ENCODE measurements at places on chromosomes 7 and 10.

DNA sequence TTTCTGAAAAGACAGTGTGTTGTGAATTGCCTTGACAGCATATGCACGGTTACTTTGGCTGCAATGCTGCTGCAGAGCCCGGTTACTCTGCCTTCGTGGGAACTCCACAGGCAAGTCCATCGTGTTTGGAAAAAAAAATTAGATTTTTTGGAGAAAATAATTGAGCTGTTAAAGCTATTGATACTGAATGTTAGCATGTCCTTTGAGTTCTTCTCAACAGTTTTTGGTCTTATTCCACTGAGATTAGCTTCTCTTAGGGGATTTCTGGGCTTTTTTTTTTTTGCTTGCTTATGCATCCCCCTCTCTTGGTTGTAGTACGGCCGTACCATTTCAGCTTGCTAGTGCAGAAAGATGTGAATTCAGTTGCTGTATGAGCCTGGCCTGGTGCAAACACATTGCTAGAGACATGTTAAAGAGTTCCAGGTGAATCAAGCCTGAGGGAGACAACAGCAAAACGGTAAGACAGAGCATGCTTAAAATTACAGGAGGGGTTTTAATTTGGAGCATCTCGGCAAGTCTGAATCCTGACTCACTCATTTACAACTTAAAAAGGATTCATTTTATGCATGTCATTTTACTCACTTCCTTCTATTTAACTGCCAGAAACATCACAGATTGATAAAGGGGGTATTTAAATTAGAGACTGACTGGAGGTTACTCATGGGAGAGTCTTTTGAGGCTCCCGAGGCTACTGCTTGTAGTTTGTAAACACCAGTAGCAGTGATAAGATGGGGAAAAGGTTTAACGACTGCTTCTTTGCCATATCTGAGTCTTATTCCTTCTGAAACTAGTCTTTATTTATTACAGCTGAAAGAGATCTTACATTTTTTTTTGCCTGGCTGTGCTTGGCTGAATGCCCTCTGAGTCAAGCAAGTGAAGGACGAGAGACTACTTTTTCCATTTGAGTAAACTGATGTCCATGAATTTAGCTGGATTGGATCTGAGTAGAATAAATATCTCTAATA, 113.7 kb downstream of the CDK14 start:
- DNase-seq, result peak; percentile 77

GRCh38 chr10:124231168-124232155, 138.1 kb upstream of the CHST15 start:
- no peak for DNase-seq

DNA sequence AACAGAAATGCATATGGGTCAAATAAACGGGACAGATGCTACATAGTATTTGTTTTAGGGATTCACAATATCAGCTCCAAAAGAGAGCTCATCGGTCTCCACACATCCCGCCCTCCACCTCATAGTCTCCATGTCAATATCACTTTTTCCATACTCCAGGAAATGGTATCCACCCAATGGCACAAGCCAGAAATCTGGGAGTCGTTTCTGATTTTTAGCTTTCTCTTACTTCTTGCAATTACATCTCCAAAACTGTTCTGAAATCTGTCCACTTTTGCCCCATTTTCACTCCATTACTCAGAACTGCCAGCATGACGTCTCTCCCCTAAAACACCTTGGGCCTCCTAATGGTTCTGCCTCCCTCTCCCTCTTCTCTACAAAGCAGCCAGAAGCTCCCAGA, 47.4 kb upstream of the EZH2 start:
- DNase-seq, result no peak

DNA sequence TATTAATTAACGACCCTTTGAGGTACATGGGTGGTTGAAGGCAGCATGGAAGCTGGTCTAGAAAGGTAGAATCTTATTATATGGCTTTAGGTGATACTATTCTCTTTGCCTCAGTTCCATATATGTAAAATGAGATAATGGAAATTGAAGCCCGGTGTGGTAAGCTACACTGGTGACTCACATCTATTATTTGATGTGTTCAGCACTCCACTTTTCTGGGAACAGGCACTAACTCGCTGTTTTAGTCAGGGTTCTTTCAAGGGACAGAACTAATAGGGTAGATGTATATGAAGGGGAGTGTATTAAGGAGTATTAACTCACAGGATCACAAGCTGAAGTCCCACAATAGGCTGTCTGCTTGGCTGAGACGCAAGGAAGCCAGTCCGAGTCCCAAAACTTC, 4.4 kb upstream of the TRUB1 start:
- DNase-seq, result peak; percentile 63

- DNase-seq, result no peak
Observed at GRCh38 chr7:2490181-2490651, 14.0 kb upstream of the GRIFIN start.

DNA sequence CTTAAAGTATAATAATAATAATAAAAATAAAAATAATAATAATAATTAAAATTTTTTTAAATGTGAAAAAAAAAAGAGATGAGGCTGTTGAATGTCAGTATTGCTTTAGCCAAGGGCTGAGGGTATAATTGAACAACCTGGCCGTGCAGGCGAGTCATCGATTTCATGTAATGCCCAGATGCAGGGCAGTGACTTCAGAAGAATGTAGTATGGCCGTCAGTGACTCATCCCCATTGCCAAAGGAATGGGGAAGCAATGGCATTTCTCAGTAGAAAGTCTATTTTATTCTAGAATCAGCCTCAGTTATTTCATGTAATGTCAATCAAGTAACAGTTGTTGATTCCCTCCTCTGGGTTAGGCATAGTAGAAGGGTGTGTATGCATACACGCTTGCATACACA, 516.4 kb downstream of the GLRX3 start:
- DNase-seq, result peak; percentile 56

DNA sequence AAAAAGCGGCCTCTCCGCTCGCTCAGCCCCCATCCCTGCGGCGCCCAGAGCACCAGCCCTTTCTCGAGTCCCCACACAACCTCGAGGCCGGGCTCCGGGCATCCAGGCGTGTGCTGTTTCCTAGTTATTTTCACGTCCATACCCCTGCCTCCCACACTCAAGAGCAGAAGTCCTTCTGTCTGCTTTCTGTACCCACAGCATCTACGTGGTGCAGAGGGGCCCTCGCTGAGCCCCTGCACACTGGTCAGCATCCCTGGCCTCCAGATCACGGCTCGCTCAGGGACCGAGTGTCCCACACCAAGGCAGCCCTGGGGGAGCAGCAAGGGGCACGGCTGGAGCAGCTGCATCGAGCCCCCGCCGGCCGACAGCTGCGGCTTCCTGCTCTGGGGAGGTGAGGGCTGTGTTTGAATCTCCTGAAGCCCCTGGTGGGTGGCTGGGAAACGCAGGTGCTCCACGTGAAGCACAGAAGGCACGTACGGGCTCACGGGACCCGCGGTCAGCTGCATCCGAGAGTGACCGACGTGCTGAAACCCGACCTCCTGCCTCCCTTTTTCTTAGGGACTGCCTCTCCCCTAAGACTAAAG, 333.1 kb downstream of the DNAJB6 start:
- no peak for DNase-seq

DNA sequence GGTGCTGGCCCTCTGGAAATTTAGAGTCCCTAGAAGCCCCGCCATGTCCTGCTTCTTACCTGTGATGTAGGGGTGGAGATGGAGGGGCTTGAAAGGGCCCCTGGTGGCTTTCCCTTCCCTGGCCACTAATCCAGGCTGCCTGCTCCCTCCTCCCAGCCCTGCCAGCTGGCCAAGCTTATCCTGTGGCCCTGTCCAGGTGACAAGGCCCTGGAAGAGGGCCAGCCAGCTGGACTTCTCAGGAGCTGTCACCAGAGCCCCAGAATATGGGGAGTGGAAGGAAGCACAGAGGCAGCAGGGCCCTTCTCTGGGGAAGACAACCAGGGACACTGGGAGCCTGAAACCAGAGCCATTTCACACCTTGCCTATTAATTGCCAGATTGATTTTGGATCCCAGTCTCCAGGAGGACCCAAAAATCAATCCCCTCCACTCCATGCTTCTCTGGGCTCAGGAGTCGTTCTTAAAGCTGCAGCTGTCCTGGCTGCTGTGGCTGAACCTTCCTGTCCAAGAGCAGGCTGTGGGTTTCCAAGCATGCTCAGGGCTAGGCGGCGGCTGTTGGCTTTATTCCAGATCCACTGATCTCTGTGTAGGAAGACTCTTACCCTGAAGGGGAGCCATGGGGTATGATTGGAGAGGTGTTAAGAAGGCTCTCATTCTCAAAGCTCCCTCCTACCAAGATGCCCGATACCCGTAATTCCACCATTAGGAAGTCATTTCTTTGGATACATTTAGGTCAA, 52.6 kb upstream of the PCBD1 start:
- peak; percentile 42 for DNase-seq

- no peak for DNase-seq
Observed at GRCh38 chr7:104818961-104819880, 194.8 kb upstream of the KMT2E start.

GRCh38 chr10:123270221-123270620, 116.0 kb downstream of the BUB3 start:
- peak; percentile 75 for DNase-seq

GRCh38 chr7:78718212-78718611, 735.3 kb downstream of the MAGI2 start:
- no peak for DNase-seq

DNA sequence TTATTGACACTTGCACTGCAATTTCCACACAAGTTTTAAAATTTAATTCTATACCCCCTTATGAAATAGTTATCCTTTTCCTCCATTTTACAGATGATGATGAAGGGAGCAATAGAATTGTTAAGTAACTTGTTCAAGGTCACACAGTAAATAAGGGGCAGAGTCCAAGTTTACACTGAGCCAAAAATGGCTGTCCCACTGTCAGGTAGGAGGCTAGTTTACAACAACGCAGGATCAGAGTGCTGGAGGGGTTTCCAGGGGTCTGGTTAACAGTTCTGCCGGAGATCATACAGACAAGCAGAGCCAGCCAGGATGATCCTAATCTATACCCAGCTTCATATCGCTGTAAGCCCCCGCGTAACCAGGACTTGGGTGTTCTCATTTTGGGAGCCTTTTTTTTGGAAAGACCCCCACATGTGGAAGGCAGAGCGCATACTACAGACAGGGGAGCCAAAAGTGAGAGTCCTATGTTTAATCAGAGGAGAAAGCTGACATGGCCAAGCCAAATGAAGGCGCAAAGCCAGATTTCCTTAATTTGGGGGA, 524 bp upstream of the UNC5B start:
- no peak for DNase-seq

- DNase-seq, result peak; percentile 87
Observed at GRCh38 chr7:113199841-113200240, 81.5 kb upstream of the SMIM30 start.

DNA sequence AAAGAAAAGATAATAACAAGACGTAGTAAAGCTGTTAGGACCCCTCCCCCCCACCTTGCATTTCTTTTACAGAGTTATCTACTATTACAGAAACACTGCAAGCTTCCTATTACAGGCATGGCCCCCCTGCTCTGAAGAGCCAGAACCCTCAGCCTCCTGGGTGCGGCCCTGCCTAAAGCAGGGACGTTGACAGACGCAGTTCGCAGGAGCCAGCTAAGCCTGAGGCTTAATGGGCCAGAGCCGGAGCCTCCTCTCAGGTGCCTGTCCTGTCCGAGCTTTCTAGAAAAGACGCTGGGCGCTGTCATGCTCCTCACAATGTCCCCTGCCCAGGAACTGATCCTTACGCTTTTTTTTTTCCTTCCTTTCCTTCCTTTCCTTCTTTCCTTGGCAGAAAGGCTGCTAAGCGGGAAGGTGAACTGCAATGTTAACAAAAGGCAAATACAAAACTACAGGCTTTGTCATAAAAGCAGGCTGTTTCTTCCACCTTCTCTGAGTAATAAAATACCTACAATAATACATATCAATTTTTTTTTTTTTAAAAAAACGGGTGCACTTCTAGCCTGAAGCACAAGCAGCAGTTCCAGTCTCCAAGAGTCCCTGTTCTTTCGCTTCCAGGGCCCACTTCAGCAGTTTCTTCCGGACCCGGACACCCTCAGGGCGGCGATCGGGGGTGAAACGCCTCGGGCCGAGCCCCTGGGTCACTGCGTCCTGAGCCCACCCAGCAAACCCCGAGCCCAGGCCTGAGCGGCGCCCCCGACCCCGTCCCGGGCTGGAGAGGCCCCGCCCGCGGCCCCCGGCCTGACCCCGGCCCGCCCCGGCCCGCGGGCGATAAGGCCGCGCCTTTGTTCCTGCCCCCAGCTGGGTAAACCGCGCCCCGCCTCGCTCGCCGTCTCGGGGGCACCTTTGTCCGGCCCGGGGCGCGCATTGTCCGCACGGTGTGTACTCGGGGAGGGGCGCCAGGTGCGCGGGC, 11.2 kb downstream of the MNX1 start:
- DNase-seq, result no peak

DNA sequence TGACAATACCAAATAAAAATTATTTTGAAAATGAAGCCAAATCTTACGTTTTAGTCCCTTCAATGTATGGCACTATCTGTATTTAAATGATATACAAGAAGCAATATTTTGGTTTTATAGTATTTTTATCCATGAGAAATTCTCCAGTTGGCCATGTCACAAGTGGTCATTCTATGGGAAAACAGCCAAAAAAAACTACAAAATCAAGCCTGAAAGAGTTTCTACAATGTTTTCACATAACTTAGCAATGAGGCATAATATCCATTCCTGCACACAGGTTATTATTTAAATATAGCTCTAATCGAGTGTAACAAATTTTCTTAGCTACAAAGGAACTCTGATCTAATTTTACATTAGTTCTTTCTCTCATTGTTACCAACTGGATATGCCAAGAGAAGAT, 5.4 kb downstream of the RAB11FIP2 start:
- DNase-seq, result peak; percentile 81

- no peak for DNase-seq
Observed at GRCh38 chr10:51367127-51367526, 292.8 kb downstream of the PRKG1 start.

DNA sequence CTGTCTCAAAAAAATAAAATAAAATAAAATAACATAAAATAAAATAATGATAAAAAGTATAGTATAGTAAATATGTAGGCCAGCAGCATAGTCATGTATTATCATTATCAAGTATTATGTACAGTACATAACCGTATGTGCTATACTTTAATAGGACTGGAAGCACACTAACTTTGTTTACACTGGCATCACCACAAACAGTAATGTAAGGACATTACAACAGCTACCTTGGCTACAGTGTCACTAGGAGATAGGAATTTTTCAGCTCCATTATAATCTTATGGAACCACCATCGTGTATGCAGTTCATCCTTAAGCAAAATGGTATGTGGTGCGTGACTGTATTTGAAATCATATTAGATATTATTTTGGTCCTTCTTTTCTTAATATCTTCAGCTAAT, 1163.5 kb upstream of the LRRTM3 start:
- no peak for DNase-seq

DNA sequence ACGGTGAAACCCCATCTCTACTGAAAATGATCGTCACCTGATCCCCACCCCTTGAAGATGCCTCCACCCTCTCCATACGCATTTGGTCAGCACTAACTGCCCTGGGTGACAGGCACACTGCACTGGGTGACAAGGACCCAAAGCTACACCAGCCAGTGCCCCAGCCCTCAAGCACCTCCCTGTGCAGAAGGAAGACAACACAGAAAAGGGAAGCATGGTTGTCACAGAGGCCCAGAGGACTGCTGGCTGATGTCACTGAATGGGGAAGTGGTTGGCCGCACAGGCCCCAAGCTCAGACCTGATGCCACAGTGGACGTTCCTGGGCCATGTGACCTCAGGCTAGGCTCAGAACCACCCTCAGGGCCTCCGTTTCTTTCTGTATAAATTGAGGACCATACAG, 4.2 kb upstream of the PILRA start:
- no peak for DNase-seq

GRCh38 chr7:148156233-148156632, 434.3 kb upstream of the C7orf33 start:
- DNase-seq, result no peak
